ENCODE measurements at places on chromosomes 4 and X.
A peak's percentile ranks its signal among the peaks of the same experiment; 100 is the strongest.

GRCh38 chr4:112093636-112094202 is 51.5 kb upstream of the FAM241A start:
- DNase-seq, result no peak

DNA sequence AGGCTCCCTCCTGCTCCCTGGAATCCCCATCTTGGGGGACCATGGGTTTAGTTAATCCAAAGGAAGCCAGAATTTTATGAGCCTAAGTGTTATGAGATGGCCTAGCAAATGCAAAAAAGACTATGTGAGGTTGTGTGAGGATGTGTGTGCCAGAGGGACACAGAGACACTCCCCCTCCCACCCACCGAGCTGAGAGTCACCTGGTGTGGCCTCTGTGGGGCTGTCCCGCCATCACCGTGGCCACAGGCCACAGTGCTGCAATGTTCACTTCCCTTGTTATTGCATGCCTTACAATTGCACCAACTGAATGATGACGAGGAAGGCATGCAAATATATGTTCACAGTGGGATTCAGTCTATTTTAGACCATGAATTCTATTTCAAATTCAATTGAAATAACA is 601 bp upstream of the FGFBP2 start:
- no peak for DNase-seq

DNA sequence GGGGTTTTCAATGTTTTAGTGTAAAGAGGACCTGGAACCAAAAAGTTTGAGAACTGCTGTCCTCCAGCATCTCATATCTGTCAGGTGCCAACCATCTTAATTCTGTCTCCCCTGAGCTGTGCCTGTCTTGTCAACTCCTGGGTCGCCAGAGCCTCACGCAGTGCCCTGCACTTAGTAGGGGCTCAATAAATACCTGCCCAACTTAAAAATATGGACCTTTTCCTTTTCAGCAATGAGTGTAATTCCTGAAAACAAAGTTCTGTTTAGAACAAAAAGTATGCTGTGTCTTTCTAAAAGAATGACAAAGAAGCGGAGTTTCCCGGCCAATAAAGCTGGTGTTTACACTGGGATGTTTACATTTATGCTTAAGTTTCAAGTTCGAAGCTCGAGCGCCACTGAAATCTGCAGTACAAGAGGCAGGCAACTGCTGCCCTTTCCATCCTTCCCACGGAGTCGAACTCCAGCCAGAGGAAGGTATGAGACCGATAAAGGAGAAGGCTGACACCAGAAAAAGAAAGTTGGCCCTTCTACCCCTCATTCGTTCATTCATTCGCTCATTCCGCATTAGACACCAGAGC is 1.1 kb upstream of the HTATSF1 start:
- no peak for DNase-seq

- DNase-seq, result no peak
Measured at GRCh38 chr4:47774079-47774478, 63.8 kb downstream of the CORIN start.

GRCh38 chr4:153260553-153261300 is 56.5 kb downstream of the TRIM2 start:
- DNase-seq, result no peak

DNA sequence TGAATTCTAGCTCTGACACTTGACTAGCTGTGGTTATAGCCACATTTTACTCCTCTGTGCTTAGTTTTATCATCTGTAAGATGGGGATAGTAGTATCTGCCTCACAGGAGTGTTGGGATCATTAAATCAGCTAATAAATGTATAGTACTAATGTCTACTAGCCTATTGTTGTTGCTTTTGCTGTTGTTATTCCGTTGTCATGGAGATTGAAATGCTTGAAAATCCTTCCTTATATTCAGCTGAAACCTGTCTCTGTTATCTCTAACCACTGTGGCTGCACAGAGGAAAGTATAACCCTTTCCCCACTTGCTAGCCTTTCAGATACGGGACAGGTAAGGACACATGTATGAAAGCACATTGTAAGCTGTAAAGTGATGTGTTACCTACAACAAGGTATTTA is 33.9 kb downstream of the CLCN5 start:
- no peak for DNase-seq

DNA sequence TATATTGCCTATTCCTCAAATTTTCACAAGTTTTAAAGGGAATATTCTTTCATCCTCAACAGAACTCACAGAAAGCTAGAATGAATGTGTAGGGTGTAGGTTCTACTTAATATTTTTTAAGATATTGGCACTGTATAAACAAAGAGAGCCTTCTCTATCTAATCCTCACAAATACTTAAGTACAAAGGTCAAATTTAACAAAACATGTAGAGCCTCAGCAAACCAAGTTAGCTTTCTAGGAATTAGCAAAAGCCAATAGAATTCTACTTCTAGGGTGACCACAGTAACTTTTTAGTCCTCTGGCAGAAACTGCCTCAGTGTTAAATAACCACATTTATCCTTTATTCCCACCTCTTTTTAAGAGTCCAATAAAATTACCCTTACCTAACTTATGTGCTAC is 19.3 kb downstream of the DHX15 start:
- DNase-seq, result no peak

- DNase-seq, result no peak
Measured at GRCh38 chr4:53705151-53705764, 114.0 kb upstream of the LNX1 start.

DNA sequence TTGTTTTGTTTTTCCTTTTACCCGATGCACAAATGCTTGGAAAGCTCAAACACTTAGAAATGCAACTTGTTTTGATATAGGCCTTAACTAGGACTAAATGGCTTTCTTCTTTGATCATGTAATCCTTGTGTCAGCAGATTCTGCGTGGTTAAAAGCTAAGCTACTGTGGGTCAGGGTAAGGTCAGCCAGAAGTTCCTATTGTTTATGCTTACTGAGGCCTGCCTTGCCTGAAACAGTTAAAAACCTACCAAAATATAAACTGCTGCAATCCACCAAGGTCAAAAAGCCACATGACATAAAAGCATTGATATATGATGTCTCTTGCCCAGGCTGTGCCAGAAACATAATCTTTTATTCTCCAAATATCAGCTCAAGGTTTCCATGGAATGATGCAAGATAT is 223.4 kb downstream of the FAM47B start:
- no peak for DNase-seq

DNA sequence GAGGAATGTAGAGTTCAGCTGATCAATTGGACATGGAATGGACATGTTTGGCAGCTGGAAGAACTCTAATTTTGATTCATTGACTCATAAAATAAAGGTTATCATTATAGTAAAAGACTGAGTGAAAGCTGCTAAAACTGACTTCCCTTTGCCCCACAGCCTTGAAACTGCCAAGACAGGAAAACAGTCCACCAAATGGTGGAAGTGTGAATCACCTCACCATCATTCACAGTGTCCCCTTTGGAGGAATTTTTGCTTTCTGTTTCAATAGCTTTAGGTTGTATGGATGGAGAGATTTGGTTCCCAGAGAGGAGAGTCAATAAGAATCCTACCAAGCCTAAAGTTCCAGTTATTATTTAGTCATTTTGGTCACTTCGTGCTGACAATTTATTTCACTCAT is 20.8 kb upstream of the FREM3 start:
- no peak for DNase-seq

DNA sequence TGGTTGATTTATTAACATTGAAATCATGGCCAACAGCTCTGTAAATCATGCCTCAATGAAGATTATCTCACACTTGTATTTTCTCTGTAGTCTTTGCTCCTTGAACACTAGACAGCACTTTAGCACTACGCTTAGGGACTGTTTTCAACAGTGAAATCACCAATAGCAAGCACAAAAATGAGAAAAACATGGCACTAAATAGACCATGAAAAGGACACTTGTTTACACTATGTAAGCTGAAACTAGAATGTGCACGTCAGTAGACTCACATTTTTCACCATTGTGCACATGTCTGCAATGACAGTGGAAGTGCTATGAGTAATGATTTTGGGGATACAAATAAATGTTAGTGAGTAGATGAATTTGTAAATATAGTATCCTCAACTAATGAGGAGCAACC is 3.1 kb downstream of the BMP2K start:
- no peak for DNase-seq

- no peak for DNase-seq
Measured at GRCh38 chr4:25351777-25352416, 25.2 kb upstream of the ANAPC4 start.

- DNase-seq, result no peak
Measured at GRCh38 chr4:40466789-40467188, 131.7 kb downstream of the CHRNA9 start.

GRCh38 chr4:7295197-7295910 is 103.0 kb downstream of the SORCS2 start:
- DNase-seq, result no peak

GRCh38 chrX:58025979-58026378 is 115.7 kb upstream of the ZXDA start:
- peak; percentile 5 for DNase-seq

GRCh38 chrX:53682885-53683555 is 3.5 kb downstream of the HUWE1 start:
- DNase-seq, result peak; percentile 26

Data from K562 (cell line).